ENCODE measurements at places on chromosomes 16 and 17.

GRCh38 chr17:4973256-4974114 is 5.9 kb upstream of the SPAG7 start:
- no peak for DNase-seq

- no peak for DNase-seq
Observed at GRCh38 chr16:89880477-89881367, 7.3 kb downstream of the TCF25 start.

DNA sequence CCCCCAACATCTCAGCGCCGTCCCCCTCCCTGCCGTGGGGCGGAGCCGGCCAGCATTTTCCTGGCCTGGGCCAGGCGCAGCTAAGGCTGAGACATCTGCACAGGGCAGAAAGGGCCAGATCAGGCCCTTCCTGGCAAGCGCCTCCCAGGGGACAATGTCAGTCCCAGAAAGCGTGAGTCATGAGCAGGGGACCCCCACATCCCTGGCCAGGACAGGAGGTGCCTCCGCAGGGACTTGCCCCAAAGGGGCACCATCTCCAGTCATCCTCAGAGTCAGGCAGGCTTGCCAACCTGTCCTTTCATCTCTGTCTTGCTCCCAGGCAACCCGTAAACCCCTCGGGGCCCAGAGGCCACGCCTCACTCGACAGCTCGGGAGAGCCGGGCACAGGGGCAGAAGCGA is 43.2 kb downstream of the SOCS1 start:
- DNase-seq, result no peak

GRCh38 chr17:19996502-19996901 is 12.7 kb upstream of the SPECC1 start:
- no peak for DNase-seq

DNA sequence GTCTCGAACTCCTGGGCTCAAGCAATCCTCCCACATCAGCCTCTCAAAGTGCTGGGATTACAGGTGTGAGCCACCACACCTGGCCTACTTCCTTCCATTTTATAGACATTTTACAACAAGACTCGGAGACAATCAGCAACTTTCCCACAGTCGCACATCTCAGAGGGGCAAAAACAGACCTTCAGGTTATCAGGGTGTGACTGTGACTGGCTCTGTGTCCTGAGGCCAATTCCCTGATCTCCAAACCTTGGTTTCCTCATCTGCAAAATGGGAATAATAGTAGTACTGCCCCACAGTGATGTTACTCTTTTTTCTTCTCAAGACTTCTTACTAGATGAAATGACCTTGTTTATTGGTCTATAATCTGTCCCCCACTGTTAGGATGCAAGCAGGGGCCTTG is 10.8 kb upstream of the KCNH6 start:
- no peak for DNase-seq

GRCh38 chr17:74259667-74260524 is 14.1 kb upstream of the DNAI2 start:
- no peak for DNase-seq

GRCh38 chr17:37671028-37671823 is 28.0 kb upstream of the DDX52 start:
- no peak for DNase-seq

DNA sequence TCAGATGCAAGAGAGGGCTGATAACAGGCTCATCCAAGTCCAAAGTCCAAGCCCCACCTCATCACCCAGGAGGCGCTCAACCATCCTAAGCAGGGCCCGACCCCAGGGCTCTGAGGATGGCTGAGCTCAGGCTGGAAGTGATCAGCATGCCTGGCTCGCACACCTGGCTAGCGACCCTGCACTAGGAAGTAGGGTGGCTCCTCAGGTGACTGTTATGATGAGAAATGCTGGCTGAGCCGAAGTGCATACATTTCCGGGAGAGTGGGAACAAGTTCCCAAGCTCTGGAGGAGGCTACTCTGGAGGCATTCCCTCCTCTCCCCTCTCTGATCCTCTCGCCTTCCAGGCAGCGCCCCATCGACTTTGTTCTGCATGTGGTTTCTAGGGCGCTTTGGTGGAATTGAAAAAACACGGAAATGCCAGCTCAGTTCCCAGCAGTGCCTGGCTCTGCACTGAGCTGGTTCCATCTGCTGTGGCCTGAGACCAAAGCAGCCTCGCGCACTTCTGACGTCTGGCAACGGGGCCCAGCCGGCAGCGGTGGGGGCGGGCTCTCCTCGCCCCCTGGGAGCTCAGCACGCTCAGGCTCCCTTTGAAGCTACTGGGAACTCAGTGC is 130.3 kb downstream of the IRF8 start:
- DNase-seq, result no peak

GRCh38 chr17:29929006-29929532 is 959 bp downstream of the SSH2 start:
- no peak for DNase-seq

GRCh38 chr16:56101480-56101879 is 89.8 kb upstream of the GNAO1 start:
- DNase-seq, result no peak

GRCh38 chr16:87309620-87310525 is 7.3 kb downstream of the C16orf95 start:
- DNase-seq, result no peak

DNA sequence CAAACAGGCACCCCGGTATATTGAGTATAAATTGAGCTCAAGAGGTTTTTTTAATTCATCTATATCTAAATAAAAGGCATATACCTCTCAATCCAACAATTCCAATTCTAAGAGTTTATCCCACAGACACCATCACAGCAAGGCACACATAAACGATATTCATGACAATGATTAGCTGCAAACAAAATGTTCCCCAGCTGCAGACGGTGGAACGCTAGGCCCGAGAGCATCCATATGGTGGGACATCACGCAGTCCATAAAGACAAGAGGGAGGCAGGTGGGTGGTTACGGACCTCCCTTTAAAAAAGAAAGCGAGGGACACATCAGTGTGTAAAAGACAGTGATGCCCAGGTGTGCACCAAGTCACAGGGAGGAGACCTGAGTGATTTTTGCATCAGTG is 28.1 kb downstream of the MEAK7 start:
- no peak for DNase-seq

DNA sequence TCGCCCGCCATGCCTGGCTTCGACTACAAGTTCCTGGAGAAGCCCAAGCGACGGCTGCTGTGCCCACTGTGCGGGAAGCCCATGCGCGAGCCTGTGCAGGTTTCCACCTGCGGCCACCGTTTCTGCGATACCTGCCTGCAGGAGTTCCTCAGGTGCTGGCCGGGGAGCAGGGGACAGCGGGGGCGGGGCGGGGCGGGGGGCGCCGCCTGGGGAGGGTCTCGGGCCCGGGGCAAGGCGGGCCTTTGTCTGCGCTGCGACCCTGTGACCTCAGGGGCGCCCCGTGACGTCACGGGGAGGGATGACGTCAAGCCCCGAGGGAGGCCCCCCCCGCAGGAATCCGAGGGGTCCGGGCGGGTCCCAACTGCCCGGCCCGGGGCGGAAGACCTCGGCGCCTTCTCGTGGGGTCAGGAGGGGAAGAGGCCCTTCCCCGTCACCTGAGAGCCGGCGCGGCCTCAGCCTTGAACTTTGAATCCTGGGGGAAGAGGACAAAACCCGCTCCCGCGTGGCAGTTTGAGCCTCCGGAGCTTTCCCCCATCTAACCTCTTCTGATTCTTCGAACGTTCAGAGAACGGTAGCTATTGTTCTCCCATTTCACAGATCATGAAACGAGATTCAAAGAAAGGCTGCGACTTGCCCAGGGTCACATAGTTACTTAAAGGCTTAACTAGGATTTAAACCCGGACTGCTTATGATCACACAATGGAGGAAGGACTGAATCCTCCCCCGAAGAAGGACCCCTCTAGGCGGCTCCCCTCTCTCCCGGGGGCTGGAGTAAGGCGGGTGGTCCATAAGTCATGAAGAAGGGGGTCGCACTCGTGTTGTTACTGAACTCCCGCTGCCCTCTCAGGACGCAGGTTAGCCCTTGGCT is 527 bp downstream of the TRAF4 start:
- DNase-seq, result peak; percentile 46
